Effector CD4-positive, alpha-beta T cell (primary cell): ENCODE measurements at places on chromosomes 2 and 18.

GRCh38 chr2:56898986-56899385 is 715.2 kb downstream of the CCDC85A start:
- DNase-seq: no peak

DNA sequence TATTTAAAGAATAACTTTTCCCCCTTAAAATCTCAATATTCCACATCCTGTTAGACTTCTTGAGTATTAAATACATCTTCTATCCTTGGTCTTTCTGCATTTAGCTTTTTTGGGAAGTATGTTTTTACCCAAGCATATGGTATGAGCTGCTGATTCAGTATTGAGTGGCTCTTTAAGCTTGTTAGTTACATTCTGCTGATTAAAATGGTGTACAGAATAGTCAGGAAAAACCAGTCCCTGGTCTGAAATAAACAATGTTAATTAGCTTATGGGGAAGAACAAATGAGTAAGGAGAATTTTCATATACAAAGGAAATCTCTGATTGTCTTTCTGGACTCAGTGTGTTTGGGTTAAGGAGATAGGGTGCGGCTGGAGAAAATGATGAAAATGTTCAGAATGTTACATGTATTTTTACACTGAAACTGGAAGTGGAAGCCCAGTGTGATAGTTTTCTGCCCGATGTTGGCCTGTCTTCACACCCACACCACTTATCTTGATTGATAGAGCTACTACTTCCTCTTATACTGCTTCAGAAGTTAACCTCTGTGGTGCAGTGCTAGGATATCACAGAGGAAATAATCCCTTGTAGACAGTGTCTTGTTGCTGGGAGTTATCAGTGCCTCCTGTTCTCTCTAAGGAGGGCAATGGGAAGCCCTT is 84.0 kb downstream of the MSH2 start:
- no peak for DNase-seq

GRCh38 chr18:65093346-65093745 is 657.5 kb upstream of the CDH7 start:
- no peak for DNase-seq

DNA sequence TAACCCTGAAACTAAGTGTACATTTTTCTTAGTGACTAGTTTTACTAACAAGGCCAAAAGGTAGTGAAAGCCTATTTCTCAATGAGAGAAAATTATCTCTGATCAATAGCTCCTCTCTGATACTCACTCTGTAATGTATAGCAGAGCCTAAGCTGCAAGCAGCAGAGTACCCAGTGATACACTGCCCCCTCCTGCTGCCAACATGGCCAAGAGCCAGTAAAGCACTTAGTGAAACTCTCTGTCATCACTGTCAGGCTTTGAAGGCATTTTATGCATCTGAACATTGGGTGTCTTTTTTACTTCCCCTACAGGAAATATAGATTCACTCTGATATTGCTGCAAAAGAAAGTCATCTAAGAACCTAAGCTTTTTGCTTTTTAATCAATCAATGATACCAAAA is 784.1 kb upstream of the CDH7 start:
- no peak for DNase-seq

GRCh38 chr2:231710799-231711676 is 2.7 kb downstream of the PTMA start:
- no peak for DNase-seq

DNA sequence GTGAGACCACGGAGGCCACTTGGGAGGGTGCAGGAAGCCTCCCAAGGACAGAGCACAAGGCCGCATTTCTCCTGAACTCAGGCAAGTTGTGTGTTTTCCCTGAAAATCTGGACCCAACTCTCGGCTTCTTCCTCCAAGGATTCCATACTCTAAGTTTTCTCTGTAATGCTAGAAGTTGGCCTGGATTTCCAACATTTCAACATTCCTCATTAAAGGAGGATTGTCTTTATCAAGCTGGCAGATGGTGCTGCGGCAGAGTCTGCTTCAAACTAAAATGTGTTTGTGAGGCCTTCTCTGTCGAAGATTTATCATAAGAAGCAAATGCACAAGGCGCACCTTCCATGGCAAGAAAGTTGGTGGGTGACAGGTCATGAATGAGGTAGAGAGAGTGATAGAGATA is 94.4 kb upstream of the SATB2 start:
- DNase-seq: no peak

GRCh38 chr2:242051463-242051862 is 181.9 kb downstream of the RTP5 start:
- DNase-seq: no peak

- no peak for DNase-seq
Measured at GRCh38 chr2:147173189-147173581, 671.6 kb upstream of the ACVR2A start.

- DNase-seq: no peak
Measured at GRCh38 chr2:48377646-48378045, 152.3 kb upstream of the STON1 start.

GRCh38 chr2:83186105-83186760 is 1272.8 kb downstream of the SUCLG1 start:
- DNase-seq: no peak

DNA sequence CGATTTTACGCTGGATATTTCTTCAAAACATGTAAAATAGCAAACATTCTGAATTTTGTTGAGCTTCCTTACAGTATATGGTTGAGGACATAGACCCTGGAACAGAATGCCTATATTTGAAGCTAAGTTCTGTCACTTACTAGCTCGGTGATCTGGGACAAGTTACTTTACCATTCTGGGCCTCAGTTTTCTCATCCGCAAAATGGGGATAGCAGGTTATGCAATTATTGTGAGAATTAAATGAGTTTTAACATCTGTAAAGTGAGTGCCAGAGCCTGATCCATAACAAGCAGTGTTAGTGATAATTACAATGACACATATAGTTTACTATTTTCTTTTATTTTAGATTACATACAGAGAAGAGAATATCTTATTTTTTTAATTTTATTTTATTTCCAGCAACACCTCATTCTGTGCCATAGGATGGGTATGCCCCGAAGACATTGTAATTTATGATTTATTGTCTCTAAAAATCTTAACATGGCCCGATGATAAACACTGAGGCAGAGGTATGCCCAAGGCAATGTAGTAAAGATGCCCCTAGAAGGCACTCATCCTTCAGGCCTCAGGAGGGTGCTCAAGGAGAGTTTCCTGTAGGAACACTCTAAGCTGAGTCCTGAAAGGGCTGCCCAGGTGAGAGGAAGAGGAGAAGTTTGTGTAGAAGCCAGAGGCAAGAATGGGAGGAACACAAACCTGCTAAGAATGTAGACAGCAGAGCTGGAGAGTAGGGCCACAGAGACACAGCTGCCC is 250.9 kb downstream of the BCL11A start:
- no peak for DNase-seq

- DNase-seq: no peak
Measured at GRCh38 chr18:45828917-45829811, 3.7 kb downstream of the SIGLEC15 start.

DNA sequence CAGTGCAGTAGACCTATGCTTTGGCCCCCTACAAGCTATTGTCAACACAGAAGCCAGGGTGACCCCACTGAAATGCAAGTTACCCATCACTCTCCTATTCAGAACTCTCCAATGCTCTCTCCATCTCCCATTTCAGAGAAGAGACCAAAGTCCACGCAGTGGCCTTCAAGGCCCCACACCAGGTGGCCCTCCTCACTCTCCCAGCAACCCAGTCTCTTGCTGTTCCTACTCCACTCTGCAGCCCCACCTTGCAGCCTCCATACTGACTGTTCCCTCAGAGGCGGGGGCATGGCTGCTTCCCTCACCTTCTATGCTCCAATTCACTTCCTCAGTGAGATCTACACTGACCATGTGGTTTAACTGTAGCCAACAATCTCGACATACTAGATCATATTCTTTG is 313.3 kb downstream of the CELF4 start:
- no peak for DNase-seq

- DNase-seq: no peak
Measured at GRCh38 chr2:75356865-75357264, 157.5 kb upstream of the TACR1 start.

GRCh38 chr2:12858786-12859185 is 142.1 kb downstream of the TRIB2 start:
- DNase-seq: no peak

DNA sequence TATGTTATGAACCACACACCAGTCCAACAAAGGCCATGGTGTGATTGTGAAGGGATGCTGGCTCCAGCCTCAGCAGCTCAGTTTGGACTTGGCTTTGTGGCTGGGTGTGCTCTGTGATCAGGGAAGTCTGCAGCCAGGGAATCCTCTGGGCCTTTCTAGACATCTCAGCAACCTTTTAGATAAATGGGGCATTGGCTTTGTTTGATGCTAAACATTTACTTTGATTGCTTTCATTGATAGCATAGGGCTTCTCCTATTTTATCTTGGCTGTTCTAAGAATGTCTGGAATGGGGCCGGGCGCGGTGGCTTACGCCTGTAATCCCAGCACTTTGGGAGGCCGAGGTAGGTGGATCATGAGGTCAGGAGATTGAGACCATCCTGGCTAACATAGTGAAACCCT is 104.5 kb downstream of the VAPA start:
- no peak for DNase-seq

DNA sequence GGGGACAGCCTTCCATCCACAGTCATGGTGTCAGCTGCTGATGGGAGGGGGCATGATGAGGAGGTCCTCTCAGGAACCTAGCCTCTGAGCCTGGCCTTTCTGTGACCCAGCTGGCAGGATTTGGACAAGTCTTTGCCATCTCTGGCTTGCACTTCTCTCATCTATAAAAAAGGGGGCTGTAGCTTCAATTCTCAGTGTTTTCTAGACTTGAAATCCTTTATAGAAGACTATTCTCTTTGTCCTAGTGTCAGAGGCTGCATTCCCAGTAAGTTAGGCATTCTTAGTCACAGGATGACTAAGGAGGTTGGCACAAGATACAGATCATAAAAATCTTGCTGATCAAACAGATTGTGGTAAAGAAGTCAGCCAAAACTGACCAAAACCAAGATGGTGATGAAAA is 958.5 kb downstream of the CNTNAP5 start:
- no peak for DNase-seq

GRCh38 chr2:72893594-72894319 is 6.5 kb downstream of the SPR start:
- DNase-seq: no peak

DNA sequence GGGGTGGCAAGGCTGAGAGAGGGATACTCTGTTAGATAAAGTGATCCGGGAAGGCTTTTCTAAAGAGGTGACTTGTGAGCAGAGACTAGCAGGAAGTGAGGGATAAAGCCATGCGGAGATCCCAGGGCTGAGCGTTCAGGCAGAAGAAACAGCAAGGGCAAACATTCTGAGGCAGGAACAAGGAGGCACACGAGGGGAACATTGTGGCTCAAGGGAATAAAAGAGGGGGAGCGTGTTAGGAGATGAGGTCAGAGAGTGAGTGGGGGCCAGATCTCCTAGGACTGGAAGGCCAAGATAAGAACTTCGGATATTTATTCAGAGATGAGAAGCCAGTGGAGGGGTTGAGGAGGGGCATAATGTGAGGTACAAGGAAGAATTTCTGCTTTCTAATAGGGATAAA is 67.1 kb downstream of the ACTR2 start:
- DNase-seq: no peak

DNA sequence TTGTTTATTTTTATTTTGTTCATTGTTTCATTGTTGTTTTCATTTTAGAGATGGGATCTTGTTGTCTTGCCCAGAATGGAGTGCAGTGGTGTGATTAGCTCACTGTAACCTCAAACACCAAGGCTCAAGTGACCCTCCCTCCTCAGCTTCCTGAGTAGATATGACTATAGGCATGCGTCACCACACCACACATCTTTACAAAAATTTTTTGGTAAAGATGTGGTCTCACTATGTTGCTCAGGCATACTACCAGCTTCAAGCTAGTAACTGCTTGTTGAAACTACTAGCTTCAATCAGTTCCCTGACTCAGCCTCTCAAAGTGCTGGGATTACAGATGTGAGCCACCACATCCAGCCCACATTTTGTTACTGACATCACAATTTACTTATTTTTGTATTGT is 14.8 kb downstream of the FAM237A start:
- DNase-seq: no peak

DNA sequence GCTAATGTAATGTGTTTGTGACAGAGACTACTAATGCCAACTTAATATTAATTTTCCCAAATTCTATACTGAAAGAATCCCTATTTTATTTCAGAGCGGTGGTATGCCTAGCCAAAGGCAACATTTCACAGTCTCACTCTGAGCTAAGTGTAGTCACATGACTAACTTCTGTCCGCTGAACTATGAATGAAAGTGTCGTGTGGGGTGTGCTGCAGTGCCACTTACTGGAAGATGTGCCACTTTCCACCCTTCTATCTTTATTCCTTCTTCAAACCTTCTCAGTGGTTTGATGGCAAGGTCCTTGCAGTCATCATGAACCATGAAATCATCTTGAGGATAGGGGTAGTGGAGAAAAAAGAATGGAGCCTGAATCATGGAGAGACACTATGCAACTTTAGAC is 47.3 kb upstream of the C1D start:
- no peak for DNase-seq

GRCh38 chr18:29753379-29753778 is 1289.2 kb downstream of the DSC3 start:
- DNase-seq: no peak

- DNase-seq: no peak
Measured at GRCh38 chr2:66109419-66109818, 325.5 kb upstream of the MEIS1 start.

DNA sequence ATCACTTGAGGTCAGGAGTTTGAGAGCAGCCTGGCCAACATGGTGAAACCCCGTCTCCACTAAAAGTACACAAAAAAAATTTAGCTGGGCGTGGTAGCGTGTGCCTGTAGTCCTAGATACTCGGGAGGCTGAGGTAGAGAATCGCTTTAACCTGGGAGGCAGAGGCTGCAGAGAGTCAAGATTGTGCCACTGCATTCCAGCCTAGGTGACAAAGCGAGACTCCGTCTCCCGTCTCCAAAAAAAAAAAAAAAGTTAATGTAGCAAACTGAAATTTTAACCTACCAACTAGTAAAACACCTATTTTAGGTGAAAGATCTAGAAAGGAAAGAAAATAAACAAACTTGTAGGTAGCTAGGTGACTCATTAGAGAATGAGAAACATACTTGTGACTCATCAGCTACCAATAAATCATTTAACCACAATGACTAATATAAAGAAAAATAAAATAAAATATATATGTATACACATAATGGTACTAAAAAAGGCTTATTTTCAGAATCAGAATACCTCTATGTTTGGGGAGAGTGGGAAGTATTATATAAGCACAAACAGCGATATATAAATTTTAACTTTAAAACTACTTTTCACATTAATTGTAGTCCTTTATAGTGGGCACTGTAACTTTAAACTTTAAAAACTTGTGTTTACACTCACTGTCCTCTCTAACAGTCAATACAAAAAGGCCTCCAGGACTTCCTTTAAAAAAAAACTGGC is 36.6 kb downstream of the DARS1 start:
- peak; percentile 23 for DNase-seq
